T-helper 17 cell (primary cell): ENCODE measurements at places on chromosomes 11 and 22.

DNA sequence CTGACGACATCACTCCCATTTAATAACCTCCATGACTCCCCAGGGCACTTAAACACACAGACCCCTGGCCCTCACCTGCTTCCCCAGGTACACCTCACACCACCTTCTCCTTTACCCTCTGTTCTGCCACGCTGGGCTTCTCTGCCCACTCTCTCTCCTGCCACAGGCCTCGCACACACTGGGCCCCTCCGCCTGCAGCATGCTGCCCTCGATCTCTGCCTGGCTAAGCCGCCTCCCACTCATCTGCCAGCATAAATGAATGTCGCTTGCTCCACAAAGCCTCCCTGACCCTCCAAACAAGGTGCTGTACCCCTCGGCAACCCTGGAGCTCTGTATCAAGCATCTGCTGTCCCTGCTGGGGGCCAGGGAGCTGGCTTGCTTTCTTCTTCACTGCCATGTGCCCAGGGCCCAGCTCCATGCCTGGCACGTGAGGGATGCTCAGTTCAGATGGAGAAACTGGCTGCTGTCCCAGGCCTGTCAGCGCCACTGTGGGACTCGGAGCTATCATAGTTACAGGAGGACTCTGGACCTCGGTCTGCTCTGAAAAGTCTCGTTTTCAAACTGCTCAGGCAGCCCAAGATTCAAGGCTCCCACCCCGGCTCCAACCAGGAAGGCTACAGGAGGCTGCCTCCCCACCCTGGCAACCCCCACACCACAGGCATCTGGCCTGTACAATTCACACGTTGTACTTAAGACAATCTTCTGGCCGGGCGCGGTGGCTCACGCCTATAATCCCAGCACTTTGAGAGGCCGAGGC, 11.9 kb downstream of the TTLL1 start:
- no peak overlapping the region for H3K4me3 ChIP-seq
- H3K27ac ChIP-seq, result peak overlapping the region; percentile 74
- no peak for DNase-seq
- H3K4me1 ChIP-seq, result peaks cover 3% of the 10 kb centered on the region
- no peaks in the 10 kb centered on the region for H3K27me3 ChIP-seq

DNA sequence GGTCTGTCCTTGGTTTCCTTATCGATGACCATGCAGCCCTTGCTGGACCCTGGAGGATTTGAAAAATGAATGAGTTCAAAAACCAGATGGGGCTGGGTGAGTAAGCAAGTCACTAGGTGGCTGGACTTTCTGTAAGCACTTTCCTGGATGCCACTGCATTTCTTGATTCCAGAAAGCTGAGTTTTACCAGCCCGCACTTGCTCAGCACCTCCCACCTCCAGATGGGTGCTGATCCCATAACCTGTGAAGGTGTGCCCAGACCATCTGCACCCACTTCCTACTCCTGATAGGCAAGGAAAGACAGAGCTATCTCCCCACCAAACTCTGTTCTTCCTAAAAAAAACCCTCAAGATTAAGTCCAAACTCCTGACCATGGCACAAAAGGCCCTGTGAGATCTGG, 21.1 kb downstream of the ASCC2 start:
- no peak overlapping the region for H3K27ac ChIP-seq
- H3K27me3 ChIP-seq, result no peaks in the 10 kb centered on the region
- H3K4me3 ChIP-seq, result peak overlapping the region; percentile 9
- no peak for DNase-seq
- H3K36me3 ChIP-seq, result peaks cover 13% of the 10 kb centered on the region
- H3K4me1 ChIP-seq, result peaks cover 5% of the 10 kb centered on the region

- no peaks in the 10 kb centered on the region for H3K4me1 ChIP-seq
- H3K4me3 ChIP-seq, result no peak overlapping the region
- no peak for DNase-seq
- no peak overlapping the region for H3K27ac ChIP-seq
These were observed 27.7 kb downstream of the OR6Q1 start for GRCh38 chr11:58058276-58059006.

DNA sequence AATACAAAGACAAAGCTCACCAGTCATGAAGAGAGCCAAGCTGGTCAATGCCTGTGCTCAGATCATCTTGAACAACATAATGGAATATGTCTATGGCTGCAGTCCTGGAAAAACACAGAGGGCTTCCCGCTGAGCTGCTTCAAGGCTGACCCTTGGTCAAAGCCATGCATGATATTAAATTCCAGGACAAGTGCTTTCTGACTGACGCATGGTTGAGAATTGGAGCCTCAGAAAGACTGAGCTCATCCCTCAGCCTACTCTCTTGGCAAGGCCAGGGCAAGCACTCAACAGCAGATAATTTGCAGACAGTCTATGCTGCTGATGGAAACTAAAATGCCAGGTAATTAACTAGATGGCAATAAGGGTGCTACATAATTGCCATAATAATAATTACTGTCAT, 89.2 kb downstream of the GALNT18 start:
- no peaks in the 10 kb centered on the region for H3K4me1 ChIP-seq
- H3K4me3 ChIP-seq, result no peak overlapping the region
- H3K27me3 ChIP-seq, result peaks cover 20% of the 10 kb centered on the region
- H3K27ac ChIP-seq, result no peak overlapping the region
- no peaks in the 10 kb centered on the region for H3K36me3 ChIP-seq

- H3K36me3 ChIP-seq, result no peaks in the 10 kb centered on the region
- peak overlapping the region; percentile 74 for H3K27ac ChIP-seq
- no peak for DNase-seq
- no peak overlapping the region for H3K4me3 ChIP-seq
These were observed 30.7 kb downstream of the PPP2R1B start for GRCh38 chr11:111735262-111736116.

- no peak overlapping the region for H3K27ac ChIP-seq
- no peak overlapping the region for H3K4me3 ChIP-seq
- H3K4me1 ChIP-seq, result peaks cover 14% of the 10 kb centered on the region
- no peaks in the 10 kb centered on the region for H3K36me3 ChIP-seq
These were observed 3.9 kb downstream of the IFITM10 start for GRCh38 chr11:1746511-1746931.

DNA sequence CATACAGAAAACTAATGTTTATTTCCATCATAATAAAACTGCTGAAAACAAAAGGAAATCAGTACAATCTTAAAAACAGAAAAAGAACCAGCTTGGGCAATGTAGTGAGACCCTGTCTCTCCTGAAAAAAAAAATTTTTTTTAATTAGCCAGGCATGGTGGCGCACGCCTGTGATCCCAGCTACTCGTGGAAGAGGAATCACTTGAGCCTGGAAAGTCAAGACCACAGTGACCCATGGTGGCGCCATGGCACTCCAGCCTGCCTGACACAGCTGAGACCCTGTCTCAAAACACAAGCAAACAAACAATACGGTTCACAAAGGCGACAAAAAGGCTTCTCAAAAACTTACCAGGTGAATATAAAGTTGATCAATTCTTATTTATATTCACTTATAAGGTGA, 289.7 kb downstream of the BRD1 start:
- no peak overlapping the region for H3K4me3 ChIP-seq
- H3K36me3 ChIP-seq, result no peaks in the 10 kb centered on the region
- no peak overlapping the region for H3K27ac ChIP-seq
- no peaks in the 10 kb centered on the region for H3K27me3 ChIP-seq

DNA sequence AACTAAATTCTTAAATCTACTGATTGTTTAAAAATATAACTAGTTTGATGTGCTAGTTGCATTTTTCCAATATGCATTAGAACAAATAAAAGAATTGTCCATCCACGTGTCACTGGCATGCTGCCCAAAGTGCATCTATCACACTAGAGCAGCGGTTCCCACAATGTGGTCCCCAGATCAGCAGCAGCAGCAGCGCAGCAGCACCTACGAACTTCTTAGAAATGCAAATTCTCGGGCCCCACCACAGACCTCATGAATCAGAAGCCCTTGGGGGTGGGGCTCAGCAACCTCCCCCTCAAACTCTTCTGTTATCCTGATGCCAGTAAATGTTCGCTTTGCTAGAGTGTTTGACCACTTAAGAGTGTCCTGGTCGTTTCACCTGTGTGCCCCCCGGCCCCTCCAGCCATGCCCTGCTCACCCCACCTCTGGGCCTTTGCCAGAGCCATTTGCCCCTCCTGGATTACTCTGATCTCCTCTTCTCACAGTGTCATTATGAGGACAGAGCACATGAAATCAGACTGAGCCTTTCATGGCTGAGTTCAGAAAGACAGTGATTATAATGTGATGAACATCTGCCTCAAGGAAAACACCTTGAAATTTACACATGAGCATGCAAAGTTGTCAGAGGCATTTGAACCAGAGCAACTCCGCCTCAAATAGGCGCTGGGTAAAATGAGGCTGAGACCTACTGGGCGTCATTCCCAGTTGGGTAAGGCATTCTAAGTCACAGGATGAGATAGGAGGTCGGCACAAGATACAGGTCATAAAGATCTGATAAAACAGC, 12.6 kb upstream of the VSIG10L2 start:
- no peaks in the 10 kb centered on the region for H3K36me3 ChIP-seq
- H3K27me3 ChIP-seq, result peaks cover 27% of the 10 kb centered on the region
- no peak for DNase-seq
- peaks cover under 1% of the 10 kb centered on the region for H3K4me1 ChIP-seq
- H3K27ac ChIP-seq, result no peak overlapping the region

GRCh38 chr11:28964811-28965210, 856.6 kb downstream of the METTL15 start:
- no peak for DNase-seq
- H3K36me3 ChIP-seq, result no peaks in the 10 kb centered on the region
- H3K27me3 ChIP-seq, result no peaks in the 10 kb centered on the region
- H3K4me3 ChIP-seq, result no peak overlapping the region
- H3K4me1 ChIP-seq, result no peaks in the 10 kb centered on the region

GRCh38 chr11:34151916-34152845, 46.8 kb downstream of the NAT10 start:
- no peaks in the 10 kb centered on the region for H3K27me3 ChIP-seq
- H3K4me1 ChIP-seq, result peaks cover 5% of the 10 kb centered on the region
- no peak overlapping the region for H3K4me3 ChIP-seq

DNA sequence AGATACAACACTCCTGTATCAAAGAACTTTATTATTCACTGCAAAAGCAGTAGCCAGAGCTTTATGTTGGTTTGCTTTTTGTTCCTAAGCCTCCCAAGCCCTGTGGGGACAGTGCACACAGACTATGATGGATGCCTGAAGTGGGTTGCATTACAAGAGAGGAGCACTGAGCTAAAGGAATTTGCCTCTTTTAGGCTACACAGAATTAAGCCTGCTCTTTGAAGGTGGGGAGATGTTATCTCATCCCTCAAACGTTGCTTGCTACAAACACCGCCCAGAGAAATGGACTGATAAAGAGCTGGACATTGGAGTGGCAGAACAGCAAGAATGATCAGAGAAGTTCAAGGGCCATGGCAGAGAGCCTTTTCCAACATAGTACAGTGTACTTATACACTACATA, 2.5 kb upstream of the POGLUT3 start:
- peaks cover 15% of the 10 kb centered on the region for H3K4me1 ChIP-seq
- no peak overlapping the region for H3K27ac ChIP-seq
- no peak overlapping the region for H3K4me3 ChIP-seq
- H3K36me3 ChIP-seq, result no peaks in the 10 kb centered on the region

DNA sequence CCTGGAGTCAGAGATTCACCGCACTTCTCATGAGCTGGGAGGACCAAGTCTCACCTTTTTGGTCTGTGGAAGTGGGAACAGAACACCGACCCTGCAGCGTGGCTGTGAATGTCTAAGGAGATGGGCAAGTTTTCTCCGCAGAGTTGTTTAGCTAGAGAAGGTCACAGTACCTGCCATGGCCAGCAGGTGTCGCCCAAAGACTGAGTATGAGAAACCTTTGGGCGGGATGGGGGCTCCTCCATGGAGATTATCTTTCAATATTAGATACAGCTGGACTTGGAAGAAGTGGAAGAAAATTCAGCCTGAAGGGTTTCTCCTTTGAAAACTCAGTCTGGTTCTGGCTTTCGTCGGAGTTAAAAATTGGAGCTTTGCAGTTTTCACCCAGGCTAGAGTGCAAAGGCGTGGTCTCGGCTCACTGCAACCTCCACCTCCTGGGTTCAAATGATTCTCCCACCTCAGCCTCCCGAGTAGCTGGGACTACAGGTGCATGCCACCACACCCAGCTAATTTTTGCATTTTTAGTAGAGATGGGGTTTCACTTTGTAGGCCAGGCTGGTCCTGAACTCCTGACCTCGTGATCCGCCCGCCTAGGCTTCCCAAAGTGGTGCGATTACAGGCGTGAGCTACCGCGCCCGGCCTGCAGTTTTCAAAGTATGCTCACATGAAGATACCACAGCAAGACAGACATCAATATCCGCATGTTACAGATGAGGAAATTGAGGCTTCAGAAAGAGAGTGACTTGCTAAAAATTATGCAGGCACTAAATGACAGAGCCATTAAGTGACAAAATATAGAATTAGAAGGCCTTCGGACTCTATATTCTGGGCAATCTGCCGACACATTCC, 10.7 kb upstream of the DSCAML1 start:
- peaks cover 14% of the 10 kb centered on the region for H3K4me1 ChIP-seq
- peak; percentile 60 for DNase-seq
- peaks cover 2% of the 10 kb centered on the region for H3K36me3 ChIP-seq
- no peak overlapping the region for H3K27ac ChIP-seq

DNA sequence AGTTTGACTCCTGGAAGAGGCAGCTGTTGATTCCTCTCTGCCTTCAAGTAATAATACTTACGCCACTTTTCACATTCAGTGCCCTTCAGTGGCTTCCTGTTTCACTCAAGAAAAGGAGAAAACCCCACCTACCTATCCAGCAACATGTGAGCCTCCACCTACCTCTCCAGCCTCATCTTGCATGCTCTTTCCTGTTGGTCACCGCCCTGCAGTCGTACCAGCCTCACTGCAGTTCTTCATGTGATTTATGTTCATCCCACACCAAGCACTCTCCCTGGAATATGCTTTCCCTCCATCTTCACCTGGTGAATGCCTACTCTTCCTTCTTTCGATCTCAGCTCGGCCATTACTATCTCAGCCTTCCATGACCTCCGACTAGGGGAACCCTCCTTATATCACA, 21.8 kb upstream of the YWHAH start:
- DNase-seq, result no peak
- peaks cover 2% of the 10 kb centered on the region for H3K36me3 ChIP-seq
- no peak overlapping the region for H3K4me3 ChIP-seq
- peaks cover 17% of the 10 kb centered on the region for H3K4me1 ChIP-seq
- peaks cover 25% of the 10 kb centered on the region for H3K27me3 ChIP-seq

GRCh38 chr22:44224166-44224565, 43.4 kb downstream of the PARVG start:
- no peak overlapping the region for H3K4me3 ChIP-seq
- H3K27ac ChIP-seq, result no peak overlapping the region
- no peaks in the 10 kb centered on the region for H3K36me3 ChIP-seq
- peaks cover 6% of the 10 kb centered on the region for H3K4me1 ChIP-seq
- H3K27me3 ChIP-seq, result peaks cover 35% of the 10 kb centered on the region
